ENCODE measurements at places on chromosomes 6 and 20. TPM values are rescaled to one million over a fixed set of nuclear protein-coding genes. Genes with fewer than 3 reads are reported as not detected.
A peak's percentile ranks its signal among the peaks of the same experiment; 100 is the strongest.

SNAP25 gene
- total RNA-seq = not detected

DNA sequence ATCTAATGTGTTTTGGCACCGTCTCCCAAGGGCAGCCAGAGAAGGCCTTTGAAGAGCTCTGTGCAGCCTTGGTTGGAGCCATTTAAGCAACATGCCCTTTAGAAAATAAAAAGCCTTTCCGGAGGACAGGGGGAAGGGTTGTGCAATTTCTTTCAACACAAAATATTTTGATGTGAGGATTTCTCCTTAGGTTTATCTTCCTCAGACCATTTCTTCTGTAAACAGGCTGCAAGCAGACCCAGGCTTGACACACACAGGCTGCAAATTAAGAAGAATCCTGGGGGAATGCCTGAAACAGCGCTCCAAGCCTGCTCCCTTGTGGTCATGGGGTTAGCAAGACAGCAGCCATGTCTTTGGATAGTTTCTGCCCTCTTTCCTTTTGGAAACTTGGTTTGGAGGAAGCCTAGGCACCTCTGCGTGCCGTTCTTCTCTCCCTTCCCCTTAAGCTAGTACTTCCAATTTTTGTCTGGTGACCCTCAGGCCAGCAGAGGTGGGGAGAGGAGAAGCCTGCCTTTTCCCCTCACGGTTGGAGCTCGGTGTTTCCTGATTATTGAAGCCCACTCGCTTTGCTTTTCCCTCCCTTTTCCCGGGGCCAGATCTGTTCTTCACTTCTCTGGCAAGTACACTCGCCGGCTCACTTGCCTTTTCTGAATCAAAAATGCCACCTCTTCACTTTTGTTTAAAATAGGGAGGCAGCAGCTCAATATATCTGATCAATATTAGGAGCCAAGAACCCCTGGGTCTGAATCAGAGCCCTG, 39.6 kb upstream of the NOX3 start:
- H3K27me3 ChIP-seq = no peaks in the 10 kb centered on the region
- no peaks in the 10 kb centered on the region for H3K36me3 ChIP-seq
- no peak for DNase-seq
- H3K4me3 ChIP-seq = no peak overlapping the region
- H3K4me1 ChIP-seq = no peaks in the 10 kb centered on the region

DNA sequence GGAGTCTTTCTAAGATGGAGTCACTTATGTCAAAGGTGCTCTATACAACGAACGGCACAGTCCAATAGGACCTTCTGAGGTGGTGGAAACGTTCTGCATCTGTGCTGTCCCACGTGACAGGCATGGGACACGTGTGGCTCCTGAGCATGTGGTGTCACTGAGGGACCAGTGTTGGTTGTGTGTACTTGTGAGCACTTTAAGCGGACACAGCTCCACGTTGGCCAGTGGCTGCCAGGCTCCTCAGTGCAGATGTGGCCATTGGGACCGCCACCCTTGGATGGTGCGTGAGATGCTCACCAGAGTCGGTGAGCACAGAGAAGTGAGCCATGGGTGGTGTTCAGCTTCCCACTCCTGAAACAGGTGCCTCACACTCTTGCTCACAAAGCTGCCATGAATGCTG, 110.0 kb downstream of the SYNDIG1 start:
- no peaks in the 10 kb centered on the region for H3K27me3 ChIP-seq
- no peak overlapping the region for H3K27ac ChIP-seq
- no peaks in the 10 kb centered on the region for H3K4me1 ChIP-seq
- no peaks in the 10 kb centered on the region for H3K36me3 ChIP-seq
- DNase-seq = no peak

DNA sequence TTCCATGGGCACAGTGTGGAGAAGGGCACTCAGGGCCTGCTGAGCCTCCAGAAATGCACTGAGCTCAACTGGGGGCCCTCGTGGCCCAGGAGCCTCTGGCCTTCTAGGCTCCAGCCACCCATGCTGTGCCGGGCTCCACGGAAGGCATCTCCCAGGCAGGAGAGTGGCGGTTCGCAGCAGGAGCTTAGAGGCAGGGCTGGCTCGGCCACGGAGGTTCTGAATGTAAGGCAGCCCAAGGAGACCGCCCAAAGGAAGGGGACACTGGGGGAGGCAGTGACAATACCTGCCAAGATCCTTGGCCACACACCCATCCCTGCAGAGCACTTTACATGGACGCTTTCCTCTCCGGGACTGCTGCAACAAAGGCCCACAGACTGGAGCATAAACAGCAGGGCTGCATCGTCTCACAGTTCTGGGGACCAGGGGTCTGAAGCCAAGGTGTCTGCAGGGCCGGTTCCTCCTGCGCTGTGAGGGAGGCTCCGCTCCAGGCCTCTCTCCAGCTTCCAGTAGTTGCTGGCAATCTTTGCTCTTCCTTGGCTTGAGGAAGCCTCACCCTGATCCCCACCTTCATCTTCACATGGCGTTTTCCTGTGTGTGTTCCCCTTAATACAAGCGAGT, 128.2 kb upstream of the CDH4 start:
- H3K36me3 ChIP-seq = no peaks in the 10 kb centered on the region
- H3K27me3 ChIP-seq = no peaks in the 10 kb centered on the region
- no peak overlapping the region for H3K4me3 ChIP-seq
- no peaks in the 10 kb centered on the region for H3K4me1 ChIP-seq
- DNase-seq = no peak

- H3K27me3 ChIP-seq = no peaks in the 10 kb centered on the region
- DNase-seq = peak; percentile 13
- no peak overlapping the region for H3K27ac ChIP-seq
- H3K4me3 ChIP-seq = no peak overlapping the region
- no peaks in the 10 kb centered on the region for H3K36me3 ChIP-seq
Measured at GRCh38 chr6:166852451-166852975, 103.8 kb downstream of the RNASET2 start.

- DNase-seq = no peak
- H3K27ac ChIP-seq = no peak overlapping the region
- H3K36me3 ChIP-seq = no peaks in the 10 kb centered on the region
- no peak overlapping the region for H3K4me3 ChIP-seq
- H3K4me1 ChIP-seq = no peaks in the 10 kb centered on the region
- no peaks in the 10 kb centered on the region for H3K27me3 ChIP-seq
Measured at GRCh38 chr6:34810936-34811632, 19.2 kb downstream of the BLTP3A start.

- no peaks in the 10 kb centered on the region for H3K4me1 ChIP-seq
- DNase-seq = no peak
- no peaks in the 10 kb centered on the region for H3K27me3 ChIP-seq
- no peaks in the 10 kb centered on the region for H3K36me3 ChIP-seq
- H3K4me3 ChIP-seq = no peak overlapping the region
Measured at GRCh38 chr6:14849185-14849584, 396.7 kb upstream of the JARID2 start.
